Mesendoderm (in vitro differentiated cells): ENCODE measurements at places on chromosomes 7 and 10.
A peak's percentile ranks its signal among the peaks of the same experiment; 100 is the strongest.

DNA sequence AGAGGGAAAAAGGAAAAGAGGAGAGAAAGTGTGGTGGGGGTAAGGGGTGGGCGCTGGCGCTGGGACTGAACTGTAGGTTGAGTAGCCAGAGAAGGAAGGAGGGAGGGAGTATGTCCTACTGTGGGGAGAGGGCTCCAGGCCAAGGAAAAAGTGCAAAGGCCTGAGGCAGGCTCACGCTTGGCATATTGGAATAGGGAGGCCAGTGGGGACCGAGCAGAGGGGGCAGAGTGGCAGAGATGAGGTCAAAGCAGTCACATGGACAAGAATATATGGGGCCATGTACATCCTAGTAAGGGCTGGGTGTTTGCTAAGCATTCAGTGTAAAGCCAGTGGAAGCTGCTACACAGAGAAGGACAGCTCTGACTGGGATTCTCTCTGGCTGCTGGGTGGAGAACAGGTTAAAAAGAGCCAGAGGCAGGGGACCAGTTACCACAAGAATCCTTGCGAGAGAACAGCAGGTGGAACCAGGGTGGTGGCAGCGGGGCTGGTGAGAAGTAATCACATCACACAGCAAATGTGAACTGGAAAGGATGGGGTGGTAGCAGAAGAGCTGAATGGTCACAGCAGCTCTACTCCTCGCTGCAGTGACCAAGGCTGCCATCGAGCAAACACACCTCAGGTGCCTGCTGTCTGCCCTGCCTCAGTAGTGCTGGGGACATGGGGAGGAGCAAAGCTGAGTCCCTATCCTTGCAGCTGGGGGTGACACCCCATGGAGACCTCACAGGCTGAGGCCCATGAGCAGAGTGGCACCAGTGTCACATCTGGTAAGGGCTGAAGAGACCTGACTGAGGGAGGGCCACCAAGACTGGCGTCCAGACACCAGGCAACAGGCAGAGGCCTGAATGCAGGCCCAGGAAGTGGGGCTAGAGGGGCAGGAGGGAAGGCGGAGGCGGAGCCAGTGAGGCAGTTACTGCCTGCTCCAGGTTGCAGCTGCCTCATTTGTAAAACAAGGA, 39.5 kb downstream of the FAM53B start:
- no peak for DNase-seq

DNA sequence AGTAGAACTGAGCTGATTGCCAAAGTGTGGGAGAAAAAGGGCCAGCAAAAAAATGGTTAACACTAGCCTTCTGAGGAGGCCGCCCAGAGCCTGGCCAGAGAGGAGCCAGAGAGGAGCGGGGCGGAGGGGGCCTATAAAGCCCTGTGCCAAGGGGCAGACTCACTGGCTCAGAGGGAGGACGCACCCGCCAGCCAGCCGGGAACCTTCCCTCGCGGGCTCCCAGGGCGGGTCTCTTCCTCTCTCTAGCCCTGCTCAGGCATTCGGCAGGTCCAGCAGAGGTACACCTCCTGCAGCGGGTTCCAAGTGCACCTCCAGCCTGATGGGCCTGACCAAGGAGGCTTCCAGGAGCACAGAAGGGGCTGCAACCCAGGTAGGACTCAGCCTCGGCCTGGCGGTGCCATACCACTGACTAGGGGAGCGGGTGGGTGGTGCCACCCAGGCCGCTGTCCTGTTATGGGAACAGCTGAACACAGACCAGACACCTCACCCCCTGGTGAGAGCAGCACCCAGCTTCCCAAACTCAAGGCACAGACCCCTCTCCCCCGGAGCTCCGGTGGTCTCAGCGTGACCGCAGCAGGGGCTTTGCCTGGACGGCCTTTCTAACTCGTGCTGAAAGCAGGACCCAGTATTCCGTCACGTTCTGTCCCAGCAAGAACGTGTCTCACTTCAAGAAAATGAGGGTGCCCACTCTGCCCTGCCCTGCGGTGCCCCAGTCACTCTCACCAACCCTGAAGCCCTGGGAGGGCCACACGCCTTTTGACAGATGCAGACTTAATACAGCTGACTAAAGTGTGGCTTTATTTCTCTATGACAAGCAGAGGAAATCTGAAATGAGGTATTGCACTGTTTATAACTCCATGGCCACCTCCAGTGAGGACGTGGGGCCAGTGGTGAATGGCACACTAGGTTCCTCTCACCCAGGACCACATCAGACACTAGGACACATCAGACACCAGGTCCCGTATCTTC, at the start of gene GPER1:
Gene GPER1, plus strand, starts transcription at position 162 of the 969 bp plus-strand sequence. CDS start 3,616 bp downstream, outside the sequence.
- DNase-seq = peak; percentile 63

DNA sequence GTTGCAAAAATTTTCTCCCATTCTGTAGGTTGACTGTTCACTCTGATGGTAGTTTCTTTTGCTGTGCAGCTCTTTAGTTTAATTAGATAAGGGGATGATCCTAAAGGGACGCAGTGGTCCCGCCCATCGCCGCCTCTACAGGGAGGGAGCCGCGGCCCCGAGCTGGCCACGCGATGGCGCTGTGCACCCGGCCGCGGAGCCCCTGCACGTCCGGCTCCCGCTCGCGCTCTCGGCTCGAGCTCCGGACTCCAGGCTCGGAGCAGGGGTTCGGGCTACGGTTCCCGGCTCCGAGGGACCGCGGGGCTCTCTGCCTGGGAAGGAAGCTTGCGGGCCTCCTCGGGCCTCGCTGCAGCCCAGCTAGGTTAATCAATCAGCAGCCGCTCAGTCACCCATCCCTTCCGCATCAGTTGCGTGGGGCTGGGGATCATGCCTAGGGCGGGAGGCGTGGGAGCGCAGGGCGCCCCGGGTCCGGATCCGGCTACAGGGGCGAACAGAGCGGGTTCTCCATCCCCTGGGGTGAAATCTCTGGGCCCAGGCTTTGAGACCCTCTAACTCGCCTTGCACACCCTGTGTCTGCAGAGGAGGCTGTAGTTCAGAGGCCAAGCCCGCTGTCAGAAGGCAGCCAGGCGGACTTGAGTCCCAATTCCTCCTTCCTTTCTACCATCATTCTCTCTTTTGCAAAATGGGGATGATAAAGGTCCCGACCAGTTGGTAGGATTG, 97.9 kb downstream of the WDR11 start:
- peak; percentile 79 for DNase-seq

GRCh38 chr10:3861795-3862194, 76.8 kb upstream of the KLF6 start:
- no peak for DNase-seq

DNA sequence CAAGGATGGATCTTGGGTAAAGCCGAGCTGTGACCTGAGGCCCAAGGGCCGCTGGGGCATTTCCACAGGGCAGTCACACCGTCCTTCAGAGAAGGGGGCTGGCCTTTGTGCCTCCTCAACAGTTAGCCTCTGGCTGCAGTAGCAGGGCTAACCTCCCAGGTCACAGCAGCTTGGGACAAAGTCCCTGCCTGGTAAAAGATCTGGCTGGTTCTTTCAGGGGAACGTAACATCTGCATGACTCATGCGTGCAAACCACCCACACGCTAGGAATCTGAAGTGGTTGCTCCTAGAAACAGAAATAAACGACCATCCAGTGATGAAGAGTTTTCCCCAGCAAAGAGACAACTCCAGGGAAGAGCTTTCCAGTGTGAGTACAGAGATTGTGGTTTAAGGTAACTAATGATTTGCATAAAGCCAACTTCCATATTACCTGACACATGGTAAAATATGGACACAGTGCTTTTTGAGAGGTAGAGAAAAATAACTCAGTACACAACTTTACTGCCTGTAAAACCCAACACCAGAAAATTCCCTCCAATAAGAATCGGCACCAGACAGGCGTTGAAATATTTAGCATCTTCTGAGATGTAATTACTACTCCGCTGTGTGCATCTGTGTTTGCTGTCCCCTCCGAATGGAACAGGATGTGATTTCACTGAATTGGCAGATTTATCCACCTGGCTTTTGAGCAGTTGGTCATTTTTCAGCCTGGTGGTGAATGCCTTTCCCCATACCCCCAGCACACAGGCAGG, 84.9 kb upstream of the ADRB1 start:
- peak; percentile 75 for DNase-seq

- DNase-seq = peak; percentile 54
Measured at GRCh38 chr10:119608316-119609155, 11.8 kb upstream of the TIAL1 start.

GRCh38 chr10:71549766-71550533, 153.2 kb downstream of the CDH23 start:
- no peak for DNase-seq

DNA sequence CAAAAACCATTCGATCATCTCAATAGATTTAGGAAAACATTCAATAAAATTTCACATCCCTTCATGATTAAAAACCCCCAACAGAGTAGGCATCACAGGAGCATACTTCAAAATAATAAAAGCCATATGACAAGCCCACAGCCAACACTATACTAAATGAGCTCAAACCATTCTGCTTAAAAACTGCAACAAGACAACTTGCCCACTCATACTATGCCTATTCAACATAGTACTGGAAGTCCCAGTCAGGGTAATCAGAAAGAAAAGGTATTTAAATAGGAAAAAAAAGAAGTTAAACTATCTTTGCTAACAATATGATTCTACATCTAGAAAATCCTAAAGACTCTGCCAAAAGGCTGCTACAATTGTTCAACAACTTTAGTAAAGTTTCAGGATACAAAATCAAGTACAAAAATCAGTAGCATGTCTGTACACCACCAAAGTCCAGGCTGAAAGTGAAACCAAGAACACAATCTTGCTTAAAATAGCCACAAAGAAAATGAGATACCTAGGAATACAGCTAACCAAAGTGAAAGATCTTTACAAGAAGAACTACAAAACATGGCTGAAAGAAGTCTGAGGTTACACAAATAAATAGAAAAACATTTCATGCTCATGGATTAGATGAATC, 882.6 kb downstream of the GRM8 start:
- no peak for DNase-seq

- DNase-seq = no peak
Measured at GRCh38 chr7:80275192-80275605, 140.6 kb downstream of the GNAI1 start.

DNA sequence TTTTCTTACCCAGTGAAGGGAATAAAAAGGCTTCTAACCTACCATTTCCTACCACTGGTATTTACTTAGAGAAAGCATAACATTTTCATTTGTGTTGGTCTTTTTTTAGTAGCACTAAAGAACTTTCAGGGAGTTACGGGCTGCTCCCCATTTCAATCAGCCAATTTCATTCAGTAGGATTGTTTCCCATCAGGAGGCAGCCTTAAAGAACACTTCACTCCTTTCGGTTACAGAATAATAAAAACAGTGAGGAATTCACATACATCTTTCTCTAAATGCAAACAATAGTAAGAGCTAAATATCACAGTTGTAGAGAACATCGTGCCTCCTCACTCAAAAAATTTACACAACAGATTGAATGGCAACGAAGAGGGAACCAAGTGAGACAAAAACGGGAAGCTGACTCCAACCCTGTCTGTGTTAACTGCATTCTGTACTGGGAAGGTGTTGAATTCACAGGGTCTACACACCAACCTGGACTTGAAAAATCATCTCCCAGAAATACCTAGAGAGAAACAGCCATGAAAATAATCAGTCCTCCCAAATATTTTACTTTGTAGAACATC, 55.5 kb upstream of the ABLIM1 start:
- no peak for DNase-seq

DNA sequence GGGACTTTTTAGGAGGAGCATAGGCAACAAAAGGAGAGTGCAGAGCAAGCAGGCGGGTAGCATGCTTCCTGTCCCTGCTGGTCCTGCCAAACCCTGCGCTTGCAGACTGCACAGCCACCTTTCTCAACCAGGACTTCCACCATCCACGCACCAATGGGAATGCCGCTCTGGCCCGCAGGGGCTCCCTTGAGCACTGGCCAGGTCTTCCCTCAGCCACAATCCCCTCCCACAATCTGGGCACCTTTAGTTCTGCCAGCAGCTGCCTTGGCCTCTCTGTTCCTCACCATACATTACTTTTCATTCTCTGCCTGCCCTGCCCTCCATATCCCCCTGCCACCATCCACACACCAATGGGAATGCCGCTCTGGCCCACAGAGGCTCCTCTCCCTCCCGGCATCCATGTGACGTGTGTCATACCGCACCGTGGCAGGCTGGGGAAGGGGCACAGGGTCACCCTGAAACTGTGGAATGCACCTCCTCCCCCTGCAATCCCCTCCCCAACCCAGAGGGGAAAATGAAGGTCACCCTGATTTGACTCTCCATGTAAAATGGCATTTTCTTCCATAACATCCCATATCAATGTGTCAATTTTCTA, 97.3 kb upstream of the MACROH2A2 start:
- DNase-seq = peak; percentile 21

DNA sequence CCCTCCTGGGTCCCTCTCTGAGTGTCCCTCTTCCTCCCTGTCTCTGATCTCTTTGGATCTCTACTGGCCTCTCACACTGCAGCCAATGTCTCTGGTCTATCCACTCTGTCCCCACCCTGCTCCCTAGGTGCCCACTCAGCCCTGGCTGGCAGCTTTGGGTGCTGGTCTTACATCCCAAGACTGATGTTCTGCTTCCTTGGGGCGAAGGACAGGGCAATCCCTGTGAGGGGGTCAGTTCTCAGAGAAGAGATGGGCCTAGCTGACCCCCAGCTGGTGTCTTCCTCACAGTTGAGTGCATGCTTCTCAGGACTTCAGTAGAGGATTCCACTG, 51.7 kb upstream of the CAMK2B start:
- no peak for DNase-seq

GRCh38 chr10:43044961-43045621, 31.8 kb upstream of the RET start:
- no peak for DNase-seq

GRCh38 chr10:102102421-102102820, 17.7 kb downstream of the LDB1 start:
- no peak for DNase-seq

GRCh38 chr7:31892099-31892829, 177.9 kb downstream of the PDE1C start:
- DNase-seq = no peak

DNA sequence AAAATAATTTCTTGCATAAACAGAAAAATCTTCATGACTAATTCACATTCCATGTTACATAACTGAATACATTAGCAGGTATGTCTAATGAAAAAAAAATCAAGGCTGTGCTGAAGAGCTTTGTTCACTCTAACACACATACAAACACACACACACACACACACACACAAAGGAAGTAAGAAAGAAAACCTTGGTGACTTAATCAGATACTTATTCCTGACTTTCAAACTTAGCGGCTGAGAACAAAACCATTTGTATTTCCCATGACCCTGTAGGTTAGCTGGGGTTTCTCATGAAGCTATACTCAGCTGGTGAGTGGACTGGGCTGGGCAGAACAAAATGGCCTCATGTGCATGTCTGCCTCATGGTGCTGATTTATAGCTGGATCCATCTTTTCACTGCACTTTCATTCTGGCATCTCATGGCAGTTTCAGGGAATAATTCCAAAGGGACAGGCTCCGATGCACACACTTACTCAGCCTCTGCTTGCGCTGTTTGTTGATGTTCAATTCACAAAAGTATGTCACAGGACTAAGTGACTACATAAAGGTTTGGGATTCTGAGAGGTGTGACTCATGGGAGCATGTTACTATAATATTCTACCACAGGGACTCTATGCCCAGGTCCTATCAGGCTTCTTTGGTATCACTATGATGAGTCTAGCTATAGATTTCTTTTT, 161.2 kb downstream of the PCLO start:
- no peak for DNase-seq

GRCh38 chr7:24318326-24318725, 34.3 kb downstream of the NPY start:
- peak; percentile 83 for DNase-seq

GRCh38 chr10:127537924-127538323, 11.2 kb upstream of the NPS start:
- no peak for DNase-seq

- no peak for DNase-seq
Measured at GRCh38 chr10:98659951-98660350, 213.2 kb upstream of the HPS1 start.

GRCh38 chr10:95461611-95462010, 99.6 kb downstream of the SORBS1 start:
- DNase-seq = no peak
